ENCODE measurements at places on chromosomes 7 and 10. TPM values are rescaled to one million over a fixed set of nuclear protein-coding genes. Genes with fewer than 3 reads are reported as not detected.

Gene HOXA2
- polyA plus RNA-seq, result 0.20 TPM

Gene ZNF804B
- not detected for polyA plus RNA-seq

Gene TMEM176A
- polyA plus RNA-seq, result not detected

Gene WEE2
- not detected for polyA plus RNA-seq

DNA sequence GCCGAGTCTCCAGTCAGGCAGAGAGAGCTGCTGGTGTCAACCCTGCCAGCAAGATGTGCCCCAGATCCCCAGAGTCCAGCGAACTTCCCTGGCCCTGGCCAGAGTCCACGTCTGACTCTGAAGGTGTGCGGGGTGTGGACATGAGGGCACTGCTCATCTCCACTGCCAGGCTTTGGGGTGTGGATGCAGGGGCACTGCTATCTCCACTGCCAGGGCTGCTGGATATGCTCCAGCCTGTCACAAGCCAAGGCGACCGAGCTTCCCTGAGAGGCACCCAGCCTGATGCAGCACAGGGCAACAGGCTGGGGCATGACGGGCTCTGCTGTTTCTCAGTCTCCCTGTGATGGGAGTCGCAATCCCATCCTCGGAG lies 596.8 kb downstream of the PTPRN2 start:
- DNase-seq, result no peak

- peak; percentile 7 for DNase-seq
Observed at GRCh38 chr7:149598721-149599308, 101.2 kb upstream of the ZNF746 start.

- DNase-seq, result no peak
Observed at GRCh38 chr7:3552499-3552898, 251.4 kb downstream of the SDK1 start.

DNA sequence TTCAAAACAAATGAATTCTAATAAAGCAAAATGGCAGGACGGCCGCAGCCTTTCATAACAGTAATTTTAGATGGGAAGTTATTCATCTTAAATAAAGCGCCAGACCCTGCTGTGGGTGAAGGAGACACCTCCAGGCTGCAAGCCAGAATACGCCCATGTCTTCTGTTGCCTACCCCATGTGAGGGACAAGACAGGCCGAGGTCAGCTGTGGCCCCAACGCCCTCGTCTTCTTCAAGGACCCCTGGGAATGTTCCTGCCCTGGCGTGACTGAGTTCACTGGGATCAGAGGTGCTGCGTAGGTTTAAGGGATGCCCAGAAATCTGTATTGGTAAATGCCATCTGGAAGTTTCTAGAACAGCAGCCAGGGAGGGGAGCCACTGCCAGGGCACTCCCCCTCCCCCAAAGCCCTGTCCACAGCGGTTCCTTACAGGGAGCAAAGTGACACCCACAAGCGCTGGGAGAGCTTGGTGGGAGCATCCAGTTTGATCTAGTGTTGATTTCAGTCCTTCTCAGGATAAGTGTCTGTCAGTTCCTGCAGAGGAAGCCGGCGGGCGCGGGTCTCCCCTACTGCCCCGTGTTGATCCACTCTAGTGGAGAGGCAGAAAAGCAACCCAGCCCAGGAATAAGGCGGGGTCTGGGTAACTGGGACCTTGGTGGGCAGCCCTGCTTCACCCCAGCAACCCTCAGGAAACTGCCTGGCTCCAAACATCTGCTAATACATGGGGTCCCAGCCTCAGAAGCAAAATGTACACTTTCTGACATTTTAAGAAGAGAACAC lies 20.6 kb downstream of the PAPOLB start:
- no peak for DNase-seq

DNA sequence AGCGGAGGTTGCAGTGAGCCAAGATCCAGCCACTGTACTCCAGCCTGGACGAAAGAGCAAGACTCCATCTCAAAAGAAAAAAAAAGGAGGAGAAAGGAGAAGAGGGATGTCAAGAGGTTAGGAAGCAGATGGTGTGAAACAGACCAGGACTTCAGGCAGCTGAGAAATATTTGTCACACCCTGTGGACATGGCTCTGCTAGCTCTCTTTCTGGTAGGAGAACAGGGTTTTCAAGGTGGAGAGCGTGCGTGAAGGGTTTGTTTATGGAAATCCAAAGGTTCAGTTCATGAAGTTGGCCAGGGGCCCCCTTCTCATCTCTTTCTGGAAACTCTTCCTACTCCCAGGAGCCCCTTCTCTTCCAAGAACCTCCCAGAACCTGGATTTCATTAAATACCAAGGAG lies 110.8 kb upstream of the GALNT17 start:
- no peak for DNase-seq

DNA sequence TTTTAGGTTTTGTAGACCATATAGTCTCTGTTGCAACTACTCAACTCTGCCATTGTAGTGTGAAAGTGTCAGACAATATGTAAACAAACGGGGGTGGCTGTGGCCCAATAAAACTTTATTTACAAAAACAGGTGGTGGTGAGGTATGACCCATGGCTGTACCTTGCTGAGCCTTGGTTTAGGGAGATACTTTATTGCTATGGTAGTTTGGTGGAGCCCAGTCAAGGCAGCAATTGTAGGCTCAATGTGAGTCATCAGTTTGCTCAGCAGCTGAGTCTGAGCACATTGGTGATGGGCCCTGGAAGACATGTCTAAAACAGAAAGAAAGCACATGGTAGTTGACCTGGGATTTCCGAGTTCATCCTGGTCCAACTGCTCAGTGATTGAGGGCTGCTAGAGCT lies 242.5 kb downstream of the REEP3 start:
- DNase-seq, result no peak

GRCh38 chr7:3192669-3193068 lies 108.4 kb upstream of the SDK1 start:
- no peak for DNase-seq

DNA sequence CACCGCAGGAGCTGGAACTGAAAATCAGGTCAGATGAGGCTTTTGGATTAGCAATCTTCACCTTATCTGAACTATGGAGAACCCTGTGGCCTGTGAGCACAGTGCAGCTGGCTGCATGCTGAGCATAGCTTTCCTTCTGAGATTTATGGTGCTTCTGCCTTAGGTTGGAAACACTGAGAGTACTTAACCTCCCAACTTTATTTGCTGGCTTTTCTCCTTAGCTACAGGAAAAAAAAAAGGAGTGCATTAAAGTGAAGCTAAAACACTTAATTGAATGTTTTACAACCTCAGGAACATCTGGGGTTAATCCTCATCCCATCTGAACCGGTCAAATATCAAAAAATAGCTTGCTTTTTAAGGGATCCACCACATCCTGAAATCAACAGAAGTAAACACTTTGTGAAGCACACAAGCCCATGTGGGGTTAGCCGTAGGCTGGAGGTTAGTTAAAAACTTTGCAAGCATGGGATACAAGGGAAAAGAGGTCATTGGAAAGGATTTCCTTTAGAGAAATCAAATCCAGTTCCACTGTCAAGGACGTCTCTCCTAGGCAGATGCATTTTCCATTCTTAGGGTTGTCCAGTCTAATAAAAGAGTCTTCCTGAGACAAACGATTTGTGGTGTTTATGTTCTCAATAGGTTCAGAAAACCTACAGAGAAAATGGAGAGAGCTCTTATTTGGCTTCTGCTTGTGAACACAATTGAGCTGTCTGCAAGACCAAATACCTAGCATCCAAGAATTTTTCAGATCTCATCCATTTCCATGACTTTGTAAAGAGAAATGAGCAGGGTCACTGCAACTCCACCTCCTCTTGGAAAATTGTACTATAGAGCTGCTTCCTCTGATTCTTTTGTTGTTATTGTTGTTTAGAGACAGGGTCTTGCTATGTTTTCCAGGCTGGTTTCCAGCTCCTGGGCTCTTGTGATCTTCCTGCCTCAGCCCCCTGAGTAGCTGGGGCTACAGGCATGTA lies 470.4 kb upstream of the IGFBP3 start:
- DNase-seq, result no peak

GRCh38 chr7:37377231-37377630 lies 71.4 kb downstream of the ELMO1 start:
- DNase-seq, result no peak

DNA sequence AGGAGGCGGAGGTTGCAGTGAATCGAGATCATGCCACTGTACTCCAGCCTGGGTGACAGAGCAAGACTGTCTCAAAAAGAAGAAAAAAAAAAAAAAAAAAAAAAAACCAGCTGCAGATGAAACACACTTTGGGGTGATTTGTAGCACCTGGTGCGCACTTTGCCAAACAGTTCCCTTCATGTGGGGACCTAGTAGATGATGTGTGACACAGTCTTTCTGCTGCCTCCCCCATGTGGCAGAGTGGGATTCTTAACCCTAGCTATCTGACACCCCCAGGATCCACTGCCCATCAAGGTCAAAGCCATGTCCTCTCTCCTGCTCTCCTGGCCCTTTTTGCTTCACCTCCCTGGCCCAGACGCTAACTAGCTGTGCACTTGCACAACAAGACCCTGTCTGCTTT lies 52.1 kb upstream of the PDZD8 start:
- no peak for DNase-seq

DNA sequence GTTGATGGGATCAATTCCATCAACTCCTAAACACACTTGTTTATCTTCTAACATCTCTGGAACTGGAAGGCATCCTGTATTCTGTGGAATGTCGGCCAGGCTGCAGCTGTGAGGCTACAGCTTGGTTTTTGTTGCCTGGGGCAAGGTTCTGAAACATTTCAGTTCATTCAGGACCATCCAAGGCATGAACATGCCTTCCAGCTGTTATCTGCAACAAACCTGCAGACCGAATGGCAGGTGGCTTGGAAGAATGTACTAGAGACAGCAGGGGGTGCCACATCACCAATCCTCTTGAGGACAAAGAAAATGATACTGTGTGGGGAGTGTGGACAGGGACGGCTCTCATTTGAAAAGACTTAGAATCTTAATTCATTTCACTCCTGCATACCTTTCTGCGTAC lies 12.4 kb downstream of the PAPOLB start:
- peak; percentile 48 for DNase-seq

- no peak for DNase-seq
Observed at GRCh38 chr10:63703113-63703670, 182.0 kb downstream of the REEP3 start.

- DNase-seq, result no peak
Observed at GRCh38 chr7:1454542-1454941, 4.7 kb downstream of the MICALL2 start.

GRCh38 chr7:150631084-150631826 lies 930 bp downstream of the GIMAP6 start:
- no peak for DNase-seq

GRCh38 chr7:118452128-118452527 lies 227.6 kb downstream of the ANKRD7 start:
- no peak for DNase-seq

DNA sequence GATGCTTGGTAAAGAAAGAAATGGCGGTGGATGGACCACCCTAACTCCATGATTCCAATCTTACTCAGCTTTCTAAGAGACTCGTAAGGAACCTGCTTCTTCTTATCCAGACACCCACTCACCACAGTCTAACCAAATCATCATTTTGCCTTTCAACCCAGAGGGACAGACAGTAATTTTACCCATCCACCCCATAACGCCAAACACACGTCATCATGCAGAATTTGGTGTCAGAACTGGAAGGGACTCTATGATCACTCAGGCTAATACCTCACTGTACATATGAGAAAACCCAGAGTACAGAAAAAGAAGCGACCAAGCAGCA lies 388 bp downstream of the ECD start:
- no peak for DNase-seq

- no peak for DNase-seq
Observed at GRCh38 chr7:151731022-151731441, 145.9 kb downstream of the PRKAG2 start.

DNA sequence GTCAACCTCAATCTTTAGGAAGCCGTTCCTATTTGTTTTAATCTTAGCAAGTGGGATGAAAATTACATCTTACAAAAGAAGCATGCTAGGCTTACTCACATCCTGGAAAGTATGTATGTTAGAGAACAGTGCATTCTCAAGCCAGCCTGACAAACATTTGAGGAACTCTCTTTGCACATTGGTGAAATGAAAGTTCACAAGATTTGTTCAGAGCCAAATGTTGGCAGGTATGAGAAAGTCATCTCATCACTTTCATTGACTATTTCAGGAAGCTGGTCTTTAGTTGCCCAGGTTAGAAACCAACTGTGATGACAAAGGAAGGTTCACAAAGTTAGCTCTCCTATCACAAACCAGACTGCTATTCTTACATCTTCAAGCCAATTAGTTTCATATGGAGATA lies 57.1 kb downstream of the ABCB1 start:
- DNase-seq, result no peak

- DNase-seq, result no peak
Observed at GRCh38 chr7:48182718-48183369, 11.6 kb downstream of the ABCA13 start.

DNA sequence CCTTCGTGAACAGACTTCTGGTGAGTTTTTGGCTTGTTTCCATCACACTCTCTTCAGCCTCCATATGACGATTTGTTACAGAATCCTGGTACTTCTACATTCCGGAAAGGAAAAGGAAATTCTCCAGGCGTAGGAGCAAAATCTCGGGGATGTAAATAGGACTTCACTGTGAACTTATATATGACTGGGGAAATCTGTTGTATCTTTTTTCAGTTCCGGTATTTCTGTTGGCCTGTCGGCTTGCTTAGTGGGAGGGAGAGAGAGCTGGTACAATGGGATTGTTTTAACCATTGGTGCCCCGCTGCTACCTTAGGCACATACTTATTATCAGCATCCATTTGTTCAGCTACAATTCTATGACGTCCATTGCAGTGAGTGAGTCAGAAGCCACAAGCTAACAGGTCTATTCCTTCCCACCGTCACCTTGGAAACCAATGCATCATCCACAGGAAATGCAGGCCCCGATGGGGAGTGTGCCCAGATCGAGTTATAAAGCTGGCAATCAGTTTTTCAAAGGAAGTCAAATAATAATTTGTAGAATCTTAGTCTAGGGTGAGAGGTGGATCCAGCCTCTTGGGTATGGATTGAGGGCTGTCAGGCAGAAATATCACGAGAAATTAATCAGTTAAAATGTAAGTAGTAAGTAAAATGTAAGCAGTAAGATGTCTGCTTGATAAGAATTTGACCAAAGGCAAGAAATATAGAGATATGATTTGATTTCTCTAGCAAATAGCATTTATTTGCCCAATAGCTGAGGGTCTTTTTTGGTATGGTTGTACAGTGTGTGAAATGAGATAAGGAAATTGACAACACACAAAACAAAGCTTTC lies 92.0 kb upstream of the MKLN1 start:
- DNase-seq, result peak; percentile 16

GRCh38 chr7:101871351-101871750 lies 53.9 kb downstream of the CUX1 start:
- DNase-seq, result no peak
